Stimulated activated CD4-positive, alpha-beta T cell treated with anti-CD3 and anti-CD28 coated beads, Interleukin-15, amount 100 ng/mL, for 48 hours (primary cell): ENCODE measurements at places on chromosomes 4 and X.
A peak's percentile ranks its signal among the peaks of the same experiment; 100 is the strongest.

- DNase-seq, result no peak
Observed at GRCh38 chr4:12697970-12698369, 786.2 kb downstream of the RAB28 start.

GRCh38 chr4:54941994-54942552 is 183.3 kb downstream of the KDR start:
- DNase-seq, result peak; percentile 10

DNA sequence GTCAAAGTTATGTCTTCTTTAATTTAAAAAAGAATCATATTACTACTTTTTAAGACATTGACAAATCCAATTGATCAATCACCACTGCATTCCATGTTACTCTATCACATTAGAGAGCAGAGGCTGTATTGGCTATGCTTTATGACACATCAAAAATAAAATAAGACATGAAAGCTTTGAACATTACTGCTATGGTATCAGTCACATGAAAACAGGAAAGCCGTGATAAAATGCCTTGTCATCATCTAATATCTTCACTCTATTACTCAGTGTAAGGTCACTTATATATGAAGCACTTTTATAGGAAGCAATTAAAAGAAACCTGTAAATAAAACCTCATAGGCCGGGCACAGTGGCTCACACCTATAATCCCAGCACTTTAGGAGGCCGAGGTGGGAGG is 27.7 kb upstream of the CEP135 start:
- DNase-seq, result no peak

DNA sequence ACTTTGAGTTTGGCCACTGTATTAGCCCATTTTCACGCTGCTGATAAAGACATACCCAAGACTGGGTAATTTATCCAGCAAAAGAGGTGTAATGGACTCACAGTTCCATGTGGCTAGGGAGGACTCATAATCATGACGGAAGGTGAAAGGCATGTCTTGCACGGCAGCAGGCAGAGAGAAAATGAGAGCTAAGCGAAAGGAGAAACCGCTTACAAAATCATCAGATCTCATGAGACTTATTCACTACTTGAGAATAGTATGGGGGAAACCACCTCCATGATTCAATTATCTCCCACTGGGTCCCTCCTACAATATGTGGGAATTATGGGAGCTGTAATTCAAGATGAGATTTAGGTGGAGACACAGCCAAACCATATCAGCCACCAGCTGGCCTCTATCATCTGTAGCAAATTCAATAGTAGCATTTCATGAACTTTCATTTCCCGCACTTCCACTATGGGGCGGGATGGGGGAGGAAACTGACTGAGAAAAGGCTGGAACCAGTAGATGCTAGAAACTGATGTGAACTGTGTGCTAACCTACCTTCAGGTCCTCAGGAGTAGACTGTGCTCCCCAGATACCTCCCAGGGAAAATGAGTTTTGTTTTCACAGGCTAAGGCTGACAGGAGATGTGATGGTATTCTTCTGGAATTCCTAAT is 35.3 kb upstream of the LGI2 start:
- DNase-seq, result no peak

- no peak for DNase-seq
Observed at GRCh38 chr4:622996-623913, 2.1 kb upstream of the PDE6B start.

DNA sequence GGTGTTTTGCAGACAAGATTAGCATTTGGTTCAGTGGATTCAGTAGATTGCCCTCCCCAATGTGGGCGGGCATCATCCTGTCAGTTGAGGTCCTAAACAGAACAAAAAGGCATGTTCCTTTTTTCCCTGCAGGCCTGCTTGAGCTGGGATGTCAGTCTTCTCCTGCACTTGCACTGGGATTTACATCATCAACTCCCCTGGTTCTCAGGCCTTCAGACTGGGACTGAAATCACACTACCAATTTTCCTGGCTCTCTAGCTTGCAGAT is 278.9 kb upstream of the FTHL17 start:
- DNase-seq, result no peak

DNA sequence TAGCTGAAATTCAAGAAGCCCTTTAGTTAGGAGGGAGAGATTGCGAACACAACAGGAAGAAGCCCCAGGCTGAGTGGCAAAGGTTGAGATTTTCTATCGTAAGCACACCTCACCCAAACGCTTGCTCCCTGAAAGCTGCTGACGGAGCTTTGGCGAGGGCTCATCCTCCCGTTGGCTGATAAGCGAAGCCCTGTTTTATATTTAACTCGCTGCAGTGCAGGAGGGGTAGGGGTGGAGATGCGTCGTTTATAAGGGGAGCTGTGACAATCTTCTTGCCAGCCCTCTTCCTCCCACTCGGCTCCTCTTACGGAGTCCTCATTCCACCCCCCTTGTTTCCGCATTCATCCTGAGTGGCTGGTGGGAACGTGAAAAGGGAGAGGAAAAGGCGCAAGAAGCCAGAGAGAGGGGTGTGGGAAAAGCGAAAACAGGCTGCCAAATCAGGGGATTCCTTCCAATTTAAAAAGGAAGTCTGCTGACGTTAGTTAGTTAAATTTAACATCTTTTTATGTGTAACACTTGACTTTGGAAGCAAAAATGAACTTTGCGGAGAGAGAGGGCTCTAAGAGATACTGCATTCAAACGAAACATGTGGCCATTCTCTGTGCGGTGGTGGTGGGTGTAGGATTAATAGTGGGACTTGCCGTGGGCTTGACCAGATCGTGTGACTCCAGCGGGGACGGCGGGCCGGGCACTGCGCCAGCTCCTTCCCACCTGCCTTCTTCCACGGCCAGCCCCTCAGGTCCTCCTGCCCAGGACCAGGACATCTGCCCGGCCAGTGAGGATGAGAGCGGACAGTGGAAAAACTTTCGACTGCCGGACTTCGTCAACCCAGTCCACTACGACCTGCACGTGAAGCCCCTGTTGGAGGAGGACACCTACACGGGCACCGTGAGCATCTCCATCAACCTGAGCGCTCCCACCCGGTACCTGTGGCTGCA is at the start of gene ENPEP:
Gene ENPEP, plus strand, starts transcription at position 275 of the 938 bp plus-strand sequence. Its CDS starts 260 bp downstream, at position 535.
- no peak for DNase-seq

DNA sequence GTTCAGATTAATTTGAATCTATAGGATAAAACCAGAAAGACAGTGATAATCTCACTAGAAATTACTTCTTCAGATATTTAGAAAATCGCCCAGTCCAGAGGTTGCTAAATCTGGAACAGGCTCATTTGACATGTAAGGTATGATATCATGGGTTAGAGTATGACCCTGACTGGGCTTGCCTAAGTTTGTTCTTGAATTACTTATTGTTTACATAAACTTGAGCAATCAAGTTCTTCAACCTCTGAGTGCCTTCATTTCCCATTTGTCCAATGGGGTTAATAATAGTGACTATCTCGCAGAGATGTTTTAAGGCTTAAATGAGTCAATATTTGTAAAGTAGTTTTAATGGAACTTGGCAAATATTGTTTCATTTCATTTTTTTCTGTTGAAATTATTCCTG is 1947.6 kb upstream of the IGFBP7 start:
- DNase-seq, result no peak

DNA sequence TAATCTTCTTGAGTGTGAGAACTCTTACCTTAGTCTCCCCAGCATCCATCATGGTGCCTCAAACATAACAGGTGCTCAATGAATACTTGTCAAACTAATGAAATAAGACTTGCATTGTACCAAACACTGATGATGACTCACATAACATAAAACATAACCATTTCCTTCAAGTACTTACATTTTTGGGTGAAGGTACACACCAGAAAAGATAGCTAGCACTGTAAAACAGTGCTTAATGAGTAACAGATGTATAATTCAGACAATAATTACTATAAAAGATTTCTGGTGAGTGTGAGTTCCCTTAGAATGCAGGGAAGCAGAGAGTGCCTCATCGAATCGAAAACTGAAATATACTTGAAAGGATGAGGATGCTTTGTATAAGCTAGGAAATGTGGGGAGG is 70.1 kb upstream of the HCCS start:
- DNase-seq, result no peak

GRCh38 chr4:45732161-45732560 is 391.7 kb downstream of the GABRG1 start:
- no peak for DNase-seq

DNA sequence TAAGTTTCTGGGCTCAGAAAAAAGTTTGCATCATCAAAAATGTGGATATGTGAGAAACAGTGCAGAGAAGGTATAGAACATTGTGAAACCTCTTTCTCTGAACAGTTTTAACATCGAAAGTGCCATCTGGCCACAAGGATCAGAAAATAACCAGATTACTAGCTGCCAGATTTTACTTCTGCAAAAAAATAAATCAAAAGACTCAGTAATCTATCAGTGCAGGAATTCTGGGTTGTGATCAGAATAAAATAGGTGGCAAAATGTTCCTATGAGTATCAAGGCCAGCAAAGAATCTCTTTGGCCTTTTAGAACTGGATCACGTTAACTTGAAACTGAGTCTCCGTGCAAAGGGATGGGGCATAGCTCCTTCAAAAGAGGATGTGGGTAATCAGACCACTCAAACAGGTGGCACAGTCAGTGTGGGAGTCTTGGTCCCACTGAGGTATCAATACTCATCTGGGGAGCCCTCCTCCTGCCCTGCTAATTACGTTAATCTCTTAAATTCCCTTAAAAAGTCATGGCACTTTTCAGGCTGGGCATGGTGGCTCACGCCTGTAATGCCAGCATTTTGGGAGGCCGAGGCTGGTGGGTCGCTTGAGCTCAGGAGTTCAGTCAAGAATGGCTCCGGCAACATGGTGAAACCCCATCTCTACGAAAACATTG is 26.7 kb upstream of the RBM47 start:
- DNase-seq, result no peak

DNA sequence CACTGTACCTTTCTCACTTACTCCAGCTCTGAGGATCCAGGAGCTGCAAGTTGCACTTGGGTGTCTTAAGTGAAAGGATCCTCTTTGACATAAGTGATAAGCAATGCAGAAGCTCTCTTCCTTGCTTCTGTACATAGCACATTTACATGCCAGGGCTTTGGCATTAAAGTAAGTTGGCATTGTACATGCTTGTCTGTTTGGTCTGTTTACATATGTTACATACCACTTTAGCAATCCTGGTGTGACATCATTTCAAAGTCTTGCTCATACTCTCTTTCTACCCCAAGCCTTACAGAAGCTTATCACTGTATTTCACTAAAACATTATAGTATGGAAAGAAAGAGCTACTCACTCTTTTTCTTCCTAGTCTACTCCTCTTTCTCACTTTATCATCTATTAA is 2548.3 kb downstream of the ARAP2 start:
- no peak for DNase-seq

DNA sequence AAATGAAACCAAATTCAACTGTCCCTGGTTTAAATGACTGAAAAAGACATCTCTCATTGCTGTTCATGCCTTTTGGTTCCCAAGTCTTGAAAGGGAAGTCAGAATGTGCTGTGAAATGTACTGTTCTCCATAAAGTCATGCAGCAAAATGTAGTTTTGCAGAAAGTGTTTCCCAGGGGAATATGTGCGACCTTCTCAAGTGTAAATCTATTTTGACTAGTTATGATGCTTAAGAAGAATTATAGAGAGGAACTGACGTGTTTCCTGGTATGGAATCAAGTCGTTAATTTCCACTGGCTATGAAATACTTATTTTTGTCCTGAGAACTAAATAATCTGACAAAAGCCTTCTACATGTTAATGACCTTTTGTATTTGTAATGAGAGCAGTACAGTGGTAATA is 223.1 kb downstream of the CLCN4 start:
- no peak for DNase-seq

GRCh38 chrX:13936521-13937225 is 93.0 kb downstream of the GEMIN8 start:
- no peak for DNase-seq

GRCh38 chr4:47863486-47863885 is 25.6 kb upstream of the CORIN start:
- DNase-seq, result no peak

GRCh38 chr4:7762376-7763030 is 177.2 kb downstream of the AFAP1 start:
- DNase-seq, result no peak

DNA sequence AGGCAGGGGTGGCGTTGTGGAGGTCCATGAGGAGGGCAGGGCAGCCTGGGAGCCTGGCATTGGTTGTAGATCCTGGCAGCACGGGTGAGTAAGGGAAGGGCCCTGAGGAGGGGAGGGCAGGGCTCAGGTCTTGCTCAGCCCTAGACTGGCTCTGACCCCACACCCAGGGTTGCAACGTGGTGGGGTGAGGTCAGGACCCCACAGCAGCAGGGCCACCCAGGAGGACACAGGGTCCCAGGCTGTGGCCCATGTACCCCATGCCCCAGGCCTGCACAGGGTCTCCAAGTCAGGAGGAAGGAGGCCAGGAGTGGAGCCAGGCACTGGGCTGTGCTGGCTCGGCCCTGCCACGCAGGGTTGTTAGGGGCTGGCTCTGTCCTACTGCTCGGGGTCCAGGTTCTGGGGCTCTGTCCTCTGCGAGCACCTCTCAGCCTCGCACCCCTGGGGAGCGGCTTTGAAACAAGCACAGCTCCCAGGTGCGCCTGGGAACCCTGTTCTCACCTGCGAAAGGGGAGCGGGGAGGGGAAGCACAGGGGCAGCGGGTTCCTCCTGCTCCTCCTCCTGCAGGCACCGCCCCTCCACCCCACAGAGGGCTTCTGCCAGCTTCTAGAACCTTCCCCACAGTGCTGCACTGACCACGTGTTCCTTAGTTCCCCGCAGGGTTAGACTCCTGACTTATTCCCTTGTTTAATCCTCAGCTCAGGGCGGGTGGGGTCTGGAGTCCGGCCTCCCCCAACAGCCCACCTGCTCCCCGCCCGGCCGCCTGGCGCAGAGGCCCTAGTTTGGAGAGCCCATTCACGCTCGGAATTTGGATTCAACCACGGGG is 20.4 kb downstream of the MSANTD1 start:
- no peak for DNase-seq

GRCh38 chr4:3361896-3362295 is 69.1 kb downstream of the RGS12 start:
- no peak for DNase-seq

DNA sequence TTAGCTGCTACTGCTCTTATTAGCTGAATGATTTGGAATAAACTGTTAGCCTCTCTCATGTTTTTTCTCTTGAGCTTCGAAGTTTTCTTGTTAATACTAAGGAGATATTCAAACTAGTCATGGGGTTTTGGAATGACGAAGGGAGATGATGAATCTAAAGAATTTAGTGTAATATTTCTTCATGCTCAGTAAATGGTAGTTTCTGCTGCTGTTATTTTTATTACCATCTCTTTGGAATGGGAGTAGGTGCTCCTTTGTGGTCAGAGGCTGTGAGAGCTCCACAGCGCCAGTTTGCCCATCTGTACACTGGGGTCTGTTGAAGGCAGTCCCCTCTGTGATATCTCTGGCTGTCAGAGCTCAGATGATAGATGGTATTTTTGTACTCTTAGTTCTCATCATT is 33.7 kb downstream of the HTT start:
- DNase-seq, result no peak

DNA sequence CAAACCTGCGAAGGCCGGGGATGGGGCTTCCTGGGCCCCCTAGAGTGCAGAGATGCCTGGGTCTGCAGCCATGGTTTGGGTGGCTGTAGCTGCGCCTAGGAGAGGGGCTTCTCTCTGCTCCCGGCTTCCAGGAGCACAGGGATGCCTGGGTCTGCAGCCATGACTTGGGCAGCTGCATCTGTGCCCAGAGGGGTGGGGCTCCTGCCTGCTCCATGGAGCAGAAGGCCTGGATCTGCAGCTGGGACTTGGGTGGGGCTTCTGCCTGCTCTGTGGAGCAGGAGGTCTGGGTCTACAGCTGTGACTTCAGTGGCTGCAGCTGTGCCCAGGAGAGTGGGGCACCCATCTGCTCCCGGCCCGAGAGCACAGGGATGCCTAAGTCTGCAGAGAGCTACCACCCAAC is 20.8 kb downstream of the SPON2 start:
- no peak for DNase-seq
